C1 segment of cervical spinal cord (tissue), 14 donors: ENCODE measurements at places on chromosomes 7 and 10.

DNA sequence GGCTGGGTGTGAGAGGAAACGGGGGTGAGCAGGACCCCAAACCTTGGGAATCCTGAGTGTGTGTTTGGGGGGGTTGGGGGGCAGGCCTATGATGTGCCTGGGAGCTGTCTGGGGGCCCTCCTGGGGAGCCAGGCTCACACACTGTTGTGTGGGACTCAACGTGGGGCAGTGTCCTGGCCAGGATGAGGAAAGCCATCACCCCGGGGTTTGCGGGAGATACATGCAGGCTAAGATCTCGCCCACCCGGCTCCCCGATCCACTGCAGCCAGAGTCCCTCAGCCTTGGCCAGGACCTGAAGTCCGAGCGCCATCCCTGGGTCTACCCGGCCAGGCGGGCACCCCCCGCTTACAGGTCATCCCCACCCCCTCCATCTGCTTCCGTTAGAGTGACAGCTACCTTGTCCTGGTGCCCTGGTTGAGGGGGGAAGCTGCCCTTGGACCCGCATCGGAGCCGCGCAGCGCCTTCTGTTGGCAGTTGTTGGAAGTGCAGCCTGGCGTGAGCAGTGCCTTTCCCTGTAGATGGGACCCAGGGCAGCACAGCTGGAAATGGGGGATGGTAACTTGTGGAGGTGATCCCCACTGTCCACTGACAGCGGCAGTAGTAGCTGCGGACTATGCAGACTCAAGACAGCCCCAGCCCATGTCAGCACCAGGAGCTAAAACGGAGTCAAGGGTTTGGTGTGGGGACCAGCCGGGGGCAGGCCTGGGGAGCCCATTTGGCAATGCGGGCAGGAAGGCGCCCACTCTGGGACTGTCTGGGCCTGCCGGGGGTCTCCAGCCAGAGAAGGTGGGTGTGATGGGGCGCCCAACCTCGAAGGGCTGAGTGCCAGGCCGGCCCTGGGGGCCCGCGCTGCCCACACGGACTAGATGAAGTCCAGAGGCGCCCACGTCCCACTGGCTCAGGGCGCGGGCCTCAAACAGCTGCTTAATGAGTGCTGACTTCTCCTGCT lies 885.6 kb upstream of the ZNF722 start:
- no peak for DNase-seq

DNA sequence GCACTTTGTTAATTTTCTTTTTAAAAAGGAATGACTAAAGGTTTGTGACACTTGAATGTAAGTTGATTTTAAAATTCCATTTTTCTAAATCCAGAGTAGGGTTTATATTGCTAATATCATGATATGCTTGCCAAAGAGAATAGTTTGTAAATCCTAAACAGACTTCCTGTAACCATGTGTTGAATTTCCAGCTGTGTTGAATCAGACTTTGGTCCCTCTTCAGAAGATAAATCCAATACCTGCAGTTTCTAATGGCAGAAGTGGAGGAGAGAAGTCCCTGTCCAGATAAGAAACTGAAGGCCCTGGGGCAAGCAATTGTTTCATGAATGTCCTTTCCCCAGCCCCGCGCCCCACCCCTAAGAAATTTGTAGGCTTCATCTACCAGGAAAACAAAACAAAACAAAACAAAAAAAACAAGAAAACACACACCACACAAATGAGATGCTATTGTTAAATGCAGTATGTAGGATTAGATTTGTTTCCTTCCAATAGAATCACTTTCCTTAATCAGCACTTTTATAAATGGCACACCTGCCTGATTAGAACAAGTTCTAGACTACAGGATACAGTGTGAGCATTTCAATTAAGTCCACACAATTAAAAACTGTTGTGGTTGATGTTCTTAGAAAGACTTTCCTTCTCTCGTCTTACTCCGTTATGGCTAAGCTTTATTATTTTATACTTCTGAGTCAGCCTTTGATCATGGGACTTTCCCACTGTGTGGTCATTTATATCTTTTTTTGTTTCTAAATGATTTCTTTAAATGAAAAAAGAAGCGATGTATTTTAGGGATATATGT lies 122.8 kb downstream of the KAT6B start:
- DNase-seq: no peak

DNA sequence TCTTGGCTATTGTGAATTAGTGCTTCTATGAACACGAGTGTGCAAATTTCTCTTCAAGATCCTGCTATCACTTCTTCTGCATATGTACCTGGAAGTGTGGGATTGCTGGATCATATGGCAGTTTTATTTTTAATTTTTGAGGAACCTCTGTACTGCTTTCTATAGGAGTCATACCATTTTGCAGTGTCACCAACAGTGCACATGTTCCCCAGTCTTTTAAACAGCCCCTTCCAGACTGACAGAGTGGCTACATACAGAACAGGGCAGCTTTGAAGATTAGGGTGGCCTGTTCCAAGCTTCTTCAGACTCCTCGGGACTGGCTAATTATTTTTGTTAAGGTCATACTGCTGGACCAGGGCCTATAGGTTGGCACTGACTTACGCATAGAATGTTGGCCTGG lies 82.9 kb downstream of the AUTS2 start:
- no peak for DNase-seq

- DNase-seq: no peak
Measured at GRCh38 chr7:133642907-133643306, 390.0 kb downstream of the EXOC4 start.

GRCh38 chr7:125926621-125927020 lies 997.0 kb upstream of the POT1 start:
- no peak for DNase-seq

DNA sequence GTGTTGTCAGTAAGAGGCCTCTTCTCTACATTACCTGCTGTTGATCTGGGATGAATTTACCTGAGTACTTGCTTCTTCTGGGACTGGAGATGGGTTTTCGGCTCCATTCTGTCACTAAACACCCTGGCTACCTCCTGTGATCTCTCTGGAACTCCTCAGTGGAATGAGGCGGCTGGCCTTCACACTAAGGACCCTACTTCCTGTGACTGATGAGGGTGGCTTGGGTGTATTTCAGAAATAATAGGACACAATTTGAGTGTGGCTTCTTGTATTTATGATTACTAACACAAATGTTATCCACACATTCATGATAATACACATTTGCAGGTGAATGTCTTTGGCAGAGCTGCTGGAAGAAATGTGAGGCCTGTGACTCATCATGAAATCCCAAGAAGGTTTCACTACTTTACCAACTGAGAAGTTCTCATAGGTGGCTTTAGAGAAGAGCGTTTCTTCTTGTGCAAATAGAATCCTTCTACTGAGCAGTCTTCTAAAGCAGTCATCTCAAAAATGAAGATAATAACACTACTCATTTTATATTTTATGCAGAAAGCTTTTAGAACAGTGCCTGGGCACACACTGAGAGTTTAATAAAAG lies 21.3 kb upstream of the EVX1 start:
- no peak for DNase-seq

GRCh38 chr7:148436571-148436970 lies 154.0 kb upstream of the C7orf33 start:
- no peak for DNase-seq

DNA sequence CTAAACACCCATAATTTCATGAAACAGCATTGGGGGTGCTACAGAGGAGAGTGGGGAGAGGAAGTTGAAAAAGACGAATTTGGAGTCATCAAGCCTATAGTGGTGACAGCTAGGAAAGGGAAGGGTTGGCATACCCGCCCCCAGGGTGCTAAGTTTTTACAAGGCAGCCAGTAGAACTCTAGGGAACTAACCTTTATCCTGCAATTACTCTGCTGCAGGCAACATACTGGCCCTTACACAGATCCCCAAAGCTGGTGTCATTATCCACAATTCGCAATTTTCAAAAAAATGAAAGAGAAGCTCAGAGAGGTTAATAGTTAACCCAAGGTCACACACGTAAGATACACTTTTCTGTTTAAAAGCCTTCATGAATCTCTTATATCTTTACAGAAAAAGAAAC lies 14.2 kb upstream of the SLC35B4 start:
- DNase-seq: no peak

DNA sequence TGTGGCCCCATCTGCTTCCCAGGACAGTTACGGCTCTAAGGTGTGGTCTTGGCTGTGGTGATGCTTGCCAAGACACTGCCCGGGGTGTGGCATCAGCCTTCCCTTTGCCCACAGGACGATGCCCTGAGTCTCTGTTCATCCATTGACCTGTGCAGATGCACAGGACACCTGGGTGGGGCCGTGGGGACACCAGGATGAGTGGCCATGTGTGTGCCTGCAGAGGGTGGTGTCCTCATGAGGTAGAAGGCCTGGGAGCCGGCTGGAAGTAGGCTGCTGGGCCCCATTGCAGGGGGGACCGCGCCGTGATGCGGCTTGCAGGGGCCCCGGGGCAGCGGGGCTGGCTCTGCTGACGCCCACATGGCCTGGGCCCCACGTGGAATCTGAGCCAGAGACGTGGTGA lies 22.4 kb upstream of the PWWP2B start:
- DNase-seq: no peak

DNA sequence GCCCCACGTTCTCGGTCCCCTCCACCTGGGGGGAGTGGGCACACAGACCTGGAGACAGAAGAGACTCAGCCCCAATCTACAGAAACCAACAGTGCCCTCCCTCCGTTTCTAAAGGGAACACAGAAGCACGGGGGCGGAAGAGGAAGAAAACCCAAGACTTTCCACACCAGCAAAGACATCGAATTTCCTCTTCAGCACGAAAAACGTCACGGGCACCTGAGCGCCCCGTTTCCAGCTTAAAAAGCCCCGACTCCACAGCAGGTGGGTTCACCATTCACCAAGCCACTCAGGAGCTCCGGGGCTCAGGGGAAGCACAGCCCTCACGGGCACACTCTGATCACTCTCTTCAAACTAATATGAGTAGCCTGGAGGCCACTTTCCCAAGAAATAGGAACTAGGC lies 19.6 kb downstream of the NUDT1 start:
- DNase-seq: no peak

DNA sequence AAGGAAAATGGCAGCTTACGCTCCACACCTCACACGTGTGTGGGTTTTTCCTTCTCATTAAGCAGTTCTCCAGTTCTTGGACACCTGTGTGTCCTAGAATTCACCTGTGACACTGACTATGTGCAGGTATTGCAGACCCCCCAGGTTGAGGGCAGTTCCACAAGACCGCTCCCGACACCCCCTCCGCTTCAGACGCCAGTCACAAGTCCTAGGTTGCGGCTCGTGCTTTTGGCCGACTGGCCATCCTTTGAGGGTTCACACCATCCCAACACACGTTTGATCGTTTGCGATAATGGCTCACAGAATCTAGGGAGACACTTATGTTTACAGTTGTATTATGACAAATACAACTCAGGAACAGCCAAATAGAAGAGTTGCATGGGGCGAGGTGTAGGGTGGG lies 44.5 kb downstream of the CAMK1D start:
- no peak for DNase-seq

DNA sequence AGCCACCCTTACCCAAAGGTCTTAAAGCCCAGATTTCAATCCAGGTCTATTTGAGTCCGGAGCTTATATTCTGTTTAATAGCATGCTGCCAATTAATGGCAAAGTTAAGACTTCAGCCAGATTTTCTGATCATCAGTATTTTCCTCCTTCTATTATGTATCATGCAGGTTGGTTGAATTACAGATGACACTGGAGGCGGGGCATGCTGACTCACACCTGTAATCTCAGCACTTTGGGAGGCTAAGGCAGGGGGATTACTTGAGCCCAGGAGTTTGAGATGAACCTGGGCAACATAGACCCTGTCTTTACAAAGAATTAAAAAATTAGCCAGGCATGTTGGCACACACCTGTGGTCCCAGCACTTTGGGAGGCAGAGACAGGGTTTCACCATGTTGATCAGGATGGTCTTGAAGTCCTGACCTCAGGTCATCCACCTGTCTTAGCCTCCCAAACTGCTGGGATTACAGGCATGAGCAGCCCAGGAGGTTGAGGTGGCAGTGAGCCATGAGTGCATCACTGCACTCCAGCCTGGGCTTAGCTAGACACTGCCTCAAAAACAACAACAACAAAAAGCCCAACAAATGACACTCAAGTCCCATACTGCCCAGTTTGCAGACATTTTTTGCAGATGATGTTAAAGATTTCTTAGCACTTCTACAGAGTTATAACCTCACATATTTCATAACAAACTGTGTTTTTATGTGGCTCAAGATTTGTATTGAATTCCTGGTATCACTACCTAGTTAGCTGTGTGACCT lies 62.5 kb downstream of the MCU start:
- no peak for DNase-seq

- no peak for DNase-seq
Measured at GRCh38 chr10:14254368-14254767, 76.4 kb downstream of the FRMD4A start.

- no peak for DNase-seq
Measured at GRCh38 chr7:159091480-159092475, 52.9 kb downstream of the VIPR2 start.

DNA sequence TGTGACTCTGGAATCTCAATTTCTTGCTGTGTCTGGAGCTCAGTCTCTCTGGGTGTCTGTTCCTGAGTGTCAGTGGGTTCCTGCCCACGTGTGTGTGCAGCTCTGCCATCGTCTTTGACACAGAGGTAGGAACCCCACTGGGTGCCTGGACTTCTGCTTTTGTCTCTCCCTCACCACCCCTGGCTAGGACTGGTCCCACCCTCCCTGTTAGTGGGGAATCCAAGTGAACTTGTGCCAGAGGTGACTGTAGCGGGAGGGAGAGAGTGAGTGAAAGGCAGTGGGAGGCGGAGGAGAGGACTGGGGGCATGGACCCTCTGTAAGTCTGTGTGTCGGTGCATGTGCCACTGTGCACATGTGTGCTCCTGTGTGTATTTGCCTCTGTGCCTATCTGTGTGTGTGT lies 299.9 kb upstream of the ZMIZ1 start:
- DNase-seq: no peak

GRCh38 chr10:59085711-59086502 lies 90.5 kb upstream of the PHYHIPL start:
- DNase-seq: no peak

DNA sequence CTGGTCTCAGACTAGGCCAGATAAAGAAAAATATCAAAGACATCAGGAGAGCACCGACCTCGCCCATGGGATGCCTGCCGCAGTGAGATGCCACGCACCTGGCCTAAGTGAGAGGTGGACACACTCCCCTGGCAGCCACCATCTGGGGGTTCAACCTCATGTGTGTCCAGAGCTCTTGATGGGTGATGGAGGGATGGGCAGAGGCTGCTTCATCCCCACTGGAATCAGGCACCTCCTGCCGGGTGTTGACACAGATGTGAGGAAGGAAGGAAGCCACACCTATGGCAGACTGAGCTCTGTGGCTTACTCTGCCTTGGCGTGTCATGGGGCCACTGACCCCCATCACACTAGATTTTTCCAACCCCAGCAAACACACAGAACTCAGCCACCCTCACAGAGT lies 11.4 kb downstream of the ZNF488 start:
- DNase-seq: no peak
